ENCODE measurements at places on chromosomes 2 and 18.

DNA sequence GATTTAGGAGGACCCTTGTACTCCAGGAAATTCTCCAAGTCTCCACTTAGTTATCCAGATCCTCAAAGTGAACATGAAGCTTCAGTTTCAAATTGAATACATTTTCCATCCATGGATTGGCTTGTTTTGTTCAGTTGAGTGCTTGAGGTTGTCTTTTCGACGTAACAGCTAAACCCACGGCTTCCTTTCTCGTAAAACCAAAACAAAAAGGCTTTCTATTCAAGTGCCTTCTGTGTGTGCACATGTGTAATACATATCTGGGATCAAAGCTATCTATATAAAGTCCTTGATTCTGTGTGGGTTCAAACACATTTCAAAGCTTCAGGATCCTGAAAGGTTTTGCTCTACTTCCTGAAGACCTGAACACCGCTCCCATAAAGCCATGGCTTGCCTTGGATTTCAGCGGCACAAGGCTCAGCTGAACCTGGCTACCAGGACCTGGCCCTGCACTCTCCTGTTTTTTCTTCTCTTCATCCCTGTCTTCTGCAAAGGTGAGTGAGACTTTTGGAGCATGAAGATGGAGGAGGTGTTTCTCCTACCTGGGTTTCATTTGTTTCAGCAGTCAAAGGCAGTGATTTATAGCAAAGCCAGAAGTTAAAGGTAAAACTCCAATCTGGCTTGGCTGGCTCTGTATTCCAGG is at the start of gene CTLA4:
Gene CTLA4, plus strand, starts transcription at position 211 of the 640 bp plus-strand sequence. Its CDS starts 172 bp downstream, at position 383.
- no peak for DNase-seq

DNA sequence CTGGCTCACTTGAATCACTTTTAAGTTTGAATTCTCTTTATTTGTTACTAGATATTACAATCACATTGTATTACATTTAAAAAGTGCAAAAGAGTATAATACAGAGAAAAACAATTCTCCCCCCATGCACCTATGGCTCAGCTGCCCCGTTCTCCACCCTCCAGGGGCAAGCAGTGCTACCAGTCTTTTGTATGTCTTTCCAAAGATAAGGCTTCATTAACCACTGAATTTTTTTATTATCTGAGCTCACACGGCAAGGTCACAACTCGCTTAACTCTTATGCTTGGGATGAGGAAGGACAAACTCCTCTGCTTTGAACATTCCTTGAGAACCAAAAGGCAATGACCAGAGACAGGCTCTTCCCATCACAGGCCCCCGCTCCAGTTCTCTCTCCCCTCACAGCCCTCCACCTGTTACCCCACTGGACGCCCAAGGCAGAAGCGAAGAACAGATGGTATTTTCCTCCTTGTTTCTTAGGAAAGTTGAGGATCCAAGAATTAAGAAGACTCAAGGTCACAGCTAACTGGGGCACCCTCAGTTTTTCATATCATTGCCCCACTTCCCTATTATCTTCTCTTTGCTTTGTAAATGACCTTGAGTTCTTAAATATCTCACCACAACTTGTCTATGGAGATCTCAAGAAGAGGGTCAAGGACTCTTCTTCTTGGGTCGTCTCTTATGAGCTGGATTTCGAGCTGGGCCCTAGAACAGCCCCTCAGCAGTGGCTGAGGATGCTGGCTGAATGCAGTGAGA is 30.1 kb downstream of the SH2D6 start:
- no peak for DNase-seq

- DNase-seq, result no peak
Measured at GRCh38 chr2:38778687-38779082, 675 bp downstream of the GEMIN6 start.

- DNase-seq, result no peak
Measured at GRCh38 chr18:25140124-25140961, 211.6 kb downstream of the ZNF521 start.

GRCh38 chr2:112884869-112885505 is 26.0 kb upstream of the IL37 start:
- DNase-seq, result peak; percentile 81

GRCh38 chr2:85129861-85130260 is 3.3 kb upstream of the TCF7L1 start:
- DNase-seq, result no peak

- DNase-seq, result no peak
Measured at GRCh38 chr2:161206471-161207032, 46.3 kb downstream of the TANK start.

DNA sequence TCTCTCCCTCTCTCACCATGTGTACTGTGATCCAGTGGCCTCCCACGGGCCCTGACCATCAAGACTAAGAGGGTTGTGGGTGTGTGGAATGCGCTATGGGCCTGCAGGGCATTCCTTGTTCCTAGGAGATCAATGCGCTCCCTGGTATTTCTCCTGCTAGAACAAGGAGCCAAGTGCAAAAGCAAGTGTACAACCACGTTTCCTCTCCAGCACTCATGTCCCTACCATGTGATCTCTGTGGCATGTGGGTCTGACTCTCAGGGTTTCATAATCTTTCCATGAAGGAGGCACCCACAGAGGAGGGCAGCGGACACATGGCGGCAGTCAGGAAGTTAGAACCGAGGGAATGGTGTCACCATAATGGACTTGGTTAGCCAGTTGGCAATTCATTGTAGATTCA is 91.4 kb downstream of the MAPK4 start:
- DNase-seq, result no peak

- no peak for DNase-seq
Measured at GRCh38 chr2:224927011-224927410, 115.3 kb downstream of the DOCK10 start.

DNA sequence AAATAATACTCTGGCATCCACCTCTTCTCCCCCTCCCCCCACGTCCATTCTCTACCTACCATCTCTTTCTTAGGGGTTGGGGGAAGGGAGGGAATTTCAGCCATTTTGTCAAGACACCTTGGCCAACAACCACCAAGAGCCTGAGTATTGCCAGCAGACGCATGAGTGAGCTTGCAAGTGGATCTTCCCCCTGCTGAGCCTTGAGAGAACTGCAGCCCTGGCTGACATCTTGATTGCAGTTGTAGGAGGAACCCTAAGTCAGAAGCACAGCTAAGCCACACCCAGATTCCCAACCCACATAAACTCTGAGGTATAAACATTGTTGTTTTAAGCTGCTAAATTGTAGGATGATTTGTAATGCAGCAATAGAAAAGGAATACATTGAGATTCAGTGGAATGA is 165.6 kb downstream of the TMEFF2 start:
- no peak for DNase-seq

GRCh38 chr2:195912079-195912478 is 156.6 kb downstream of the DNAH7 start:
- no peak for DNase-seq

DNA sequence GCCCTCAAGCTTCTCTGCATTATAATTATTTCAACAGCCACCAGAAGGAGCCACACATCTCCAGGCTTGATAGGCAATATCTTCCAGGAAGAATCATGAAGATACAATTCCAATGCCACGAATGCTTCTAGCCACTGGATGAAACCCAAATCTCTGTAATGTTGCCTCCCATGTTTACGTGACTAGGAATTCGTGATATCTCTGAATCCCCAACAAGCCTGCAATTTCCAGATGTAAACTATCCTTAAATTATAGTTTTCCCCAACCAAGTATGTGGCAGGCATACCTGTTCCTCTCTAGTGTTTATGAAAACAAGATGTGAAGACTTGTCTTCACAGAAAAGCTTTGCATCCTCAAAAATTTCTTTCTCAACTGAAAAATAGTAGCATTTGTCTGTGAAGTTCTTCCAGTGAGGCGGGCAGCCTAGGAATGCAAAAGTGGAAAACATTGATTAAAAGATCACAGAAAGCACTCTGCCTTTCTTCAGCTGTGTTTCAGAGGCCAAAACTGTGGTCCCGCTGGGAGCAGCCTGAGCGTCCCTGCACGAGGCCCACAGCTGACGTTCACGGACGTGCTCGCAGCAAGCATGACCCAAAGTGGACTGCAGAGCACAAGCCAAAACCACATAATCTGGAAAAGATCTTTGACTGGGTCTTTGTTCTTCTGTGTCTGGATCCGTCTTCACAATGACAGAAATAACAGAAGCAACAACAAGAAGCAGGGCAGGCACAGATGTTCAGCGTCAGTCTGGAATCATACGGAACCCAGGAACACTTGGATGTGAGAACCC is 65.1 kb upstream of the THOC1 start:
- DNase-seq, result no peak

DNA sequence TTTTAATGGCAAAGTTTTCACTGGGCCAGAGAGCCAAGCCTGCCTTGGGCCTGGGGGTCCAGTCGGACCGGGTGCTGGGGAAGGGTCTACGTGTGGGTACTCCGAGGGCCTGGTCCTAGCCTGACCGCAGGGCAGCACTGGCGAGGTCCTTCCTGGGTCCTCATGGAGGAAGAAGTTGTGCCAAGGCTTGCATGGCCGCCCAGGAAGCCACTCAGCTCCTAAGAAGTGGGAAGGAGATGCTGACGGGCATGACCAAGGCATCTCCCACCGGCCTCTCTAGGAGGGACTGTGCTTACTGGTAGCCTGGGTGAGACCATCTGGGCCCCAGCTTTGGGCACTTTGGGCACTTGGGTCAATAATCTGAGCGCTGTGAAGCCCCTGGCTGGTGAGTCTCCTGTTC is 22.6 kb downstream of the CIB4 start:
- DNase-seq, result no peak

DNA sequence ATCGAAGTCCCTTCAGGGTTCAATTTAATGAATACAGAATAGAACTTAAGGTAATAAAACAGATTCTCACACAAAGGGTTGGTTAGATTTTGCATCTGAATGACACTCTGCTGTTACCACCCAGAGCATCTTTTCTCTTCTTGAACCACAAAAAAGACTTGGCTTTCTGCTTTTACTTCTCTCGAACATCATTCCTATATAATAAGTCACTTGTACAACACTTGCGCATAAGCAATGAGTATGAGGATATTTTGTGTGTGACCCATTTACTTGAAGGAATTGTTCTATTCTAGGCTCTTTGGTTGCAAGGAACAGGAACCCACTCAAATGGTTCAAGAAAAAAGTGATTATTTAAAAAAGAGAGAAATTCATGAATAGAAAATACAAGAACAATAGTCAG is 126.2 kb downstream of the NUP35 start:
- DNase-seq, result no peak

DNA sequence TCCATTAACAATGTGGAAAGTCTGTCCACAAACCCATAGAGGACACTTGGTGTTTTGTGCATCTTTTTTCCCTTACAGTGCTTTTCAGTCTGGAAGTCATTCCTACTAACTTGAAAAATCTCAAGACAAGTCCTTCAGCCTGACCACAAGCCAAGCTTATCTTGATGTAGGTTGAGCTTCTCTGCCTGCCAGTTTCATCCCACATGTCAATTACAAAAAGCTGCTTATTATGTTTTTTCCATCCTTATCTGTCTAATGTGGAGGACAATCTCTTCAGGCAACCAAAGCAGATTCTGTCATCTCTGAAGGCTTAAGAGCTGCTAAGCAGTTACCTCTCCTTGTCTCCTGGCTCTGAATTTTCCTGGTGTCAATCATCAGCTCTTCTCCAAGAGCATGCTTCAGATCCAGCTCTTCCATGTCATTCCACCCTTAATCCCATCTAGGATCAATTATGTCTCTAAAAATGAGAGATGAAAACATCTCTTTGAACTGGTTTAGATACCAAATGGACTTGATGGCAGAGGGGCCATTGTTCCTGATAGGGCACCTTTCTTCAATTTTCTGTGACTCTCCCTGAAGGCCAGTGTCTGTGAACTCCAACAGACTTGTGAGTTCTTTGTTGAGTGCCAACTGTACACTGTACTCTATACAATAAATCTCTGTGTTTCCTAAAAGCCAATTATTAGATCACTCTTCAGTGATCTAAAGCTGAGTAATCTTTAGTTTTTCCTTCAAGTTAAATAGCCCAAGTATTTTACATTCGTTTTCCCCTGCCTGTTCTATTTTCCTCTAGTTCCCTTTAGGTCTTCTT is 208.6 kb downstream of the RBM43 start:
- no peak for DNase-seq

DNA sequence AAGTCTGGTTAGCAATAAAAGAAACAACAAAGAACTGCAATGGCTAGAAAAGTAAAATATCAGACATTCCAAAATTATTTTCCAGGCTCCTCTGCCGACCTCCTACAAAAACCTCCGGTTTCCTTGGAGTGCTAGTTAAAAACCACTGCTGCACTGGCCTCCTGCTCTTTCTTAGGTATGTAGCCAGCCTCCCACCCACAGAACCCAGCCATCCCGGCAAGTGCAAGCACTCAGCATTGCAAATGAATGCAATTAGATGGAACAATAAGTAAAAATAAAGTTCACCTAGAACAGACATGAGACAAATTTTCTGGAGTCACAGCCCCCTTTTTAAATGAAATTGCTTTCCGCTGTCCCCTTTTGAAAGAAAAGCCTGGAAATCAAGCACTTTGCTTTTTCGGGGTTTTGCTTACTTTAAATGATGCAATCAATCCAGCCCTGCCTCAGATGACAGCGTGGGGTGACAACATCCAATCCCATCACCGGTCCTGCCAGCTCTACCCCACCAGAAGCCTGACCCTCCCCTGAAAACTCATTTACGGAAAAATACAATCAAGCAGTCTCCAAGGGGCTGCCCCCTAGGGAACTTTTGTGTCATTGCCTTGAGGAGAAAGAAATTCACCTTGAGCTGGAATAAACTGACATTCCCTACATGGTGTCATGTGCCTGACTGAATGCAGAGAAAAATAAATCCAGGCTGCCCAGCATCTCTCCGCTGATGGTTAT is 199.8 kb downstream of the EPHA4 start:
- no peak for DNase-seq

GRCh38 chr2:184589261-184589660 is 9.1 kb upstream of the ZNF804A start:
- DNase-seq, result no peak

- no peak for DNase-seq
Measured at GRCh38 chr2:13666582-13667414, 950.1 kb downstream of the TRIB2 start.

DNA sequence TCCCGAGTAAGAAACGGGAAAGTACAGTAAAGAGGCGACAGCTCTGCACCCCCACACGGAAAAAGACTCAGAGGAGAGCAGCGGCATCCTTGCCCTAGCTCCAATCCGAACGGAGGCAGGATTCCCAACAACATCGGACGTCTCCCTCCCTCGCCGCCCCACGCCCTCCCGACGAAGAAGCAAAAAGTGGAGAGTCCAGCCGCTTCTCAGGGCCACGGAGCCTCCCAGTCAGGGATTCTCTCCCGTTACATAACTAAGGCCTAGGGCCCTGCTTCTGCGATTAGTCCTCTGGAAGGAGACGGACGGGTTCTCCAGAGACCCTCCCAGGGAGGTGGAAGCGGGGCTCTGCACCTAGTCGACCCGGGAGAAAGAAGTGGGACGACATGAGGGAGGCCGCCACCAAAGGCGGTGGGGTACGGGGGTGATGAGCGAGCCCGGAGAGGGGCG is 587 bp downstream of the SUMO1 start:
- DNase-seq, result peak; percentile 55

GRCh38 chr18:31577195-31577594 is 14.5 kb upstream of the TTR start:
- DNase-seq, result no peak

- DNase-seq, result no peak
Measured at GRCh38 chr2:239200646-239201530, 199.9 kb downstream of the HDAC4 start.

DNA sequence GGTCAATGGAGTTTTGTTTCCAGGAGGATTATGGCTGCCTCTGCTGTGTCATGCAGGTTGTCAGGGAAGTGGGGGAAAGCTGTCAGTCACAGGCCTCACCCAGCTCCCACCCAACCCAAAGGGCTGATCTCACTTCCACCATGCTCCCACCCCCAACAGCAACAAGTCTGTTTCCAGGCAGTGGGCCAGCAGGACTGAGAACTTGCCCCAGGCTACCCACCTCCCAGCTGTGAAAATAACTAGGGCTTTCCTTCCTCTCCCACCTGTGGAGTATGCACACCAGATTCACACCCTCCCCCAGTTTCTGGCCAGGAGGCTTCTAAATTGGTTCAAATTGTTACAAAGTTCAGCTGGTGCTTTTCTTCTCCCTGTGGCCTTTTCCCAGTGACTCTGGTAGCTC is 95.6 kb upstream of the ACVR1 start:
- DNase-seq, result no peak
